GM13976 (cell line): ENCODE measurements at places on chromosomes 1 and 21.

GRCh38 chr1:109620401-109620791 lies 759 bp downstream of the AMPD2 start:
- DNase-seq = no peak

GRCh38 chr1:38680801-38681510 lies 178.6 kb downstream of the RRAGC start:
- DNase-seq = no peak

- DNase-seq = no peak
Observed at GRCh38 chr1:22524481-22524880, 38.8 kb upstream of the EPHA8 start.

GRCh38 chr1:21216835-21217811 lies 40.4 kb upstream of the EIF4G3 start:
- peak; percentile 81 for DNase-seq

GRCh38 chr1:22711591-22712501 lies 1.2 kb downstream of the EPHB2 start:
- DNase-seq = no peak

GRCh38 chr1:167121375-167122120 lies 27.7 kb downstream of the STYXL2 start:
- no peak for DNase-seq

- DNase-seq = no peak
Observed at GRCh38 chr1:200363264-200363933, 46.4 kb downstream of the ZNF281 start.

DNA sequence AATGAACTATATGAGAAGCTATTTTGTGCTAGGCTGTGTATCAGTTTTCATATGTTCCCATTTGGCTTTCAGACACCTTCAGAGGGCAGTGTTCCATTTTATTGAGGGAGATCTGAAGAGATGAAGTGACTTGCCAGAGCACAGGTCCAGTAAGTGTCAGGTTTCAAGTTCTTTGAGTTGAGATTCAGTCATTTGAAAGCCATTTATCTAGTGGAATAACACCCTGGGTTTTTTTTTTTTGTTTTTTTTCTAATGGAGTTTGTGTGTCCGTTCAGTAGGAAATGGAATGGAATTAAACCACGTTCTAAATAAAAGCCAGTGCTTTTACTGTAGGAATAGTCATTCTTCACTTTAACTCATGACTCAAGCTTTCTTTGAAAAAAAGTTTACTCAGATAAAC lies 652.9 kb upstream of the USP24 start:
- DNase-seq = no peak

- DNase-seq = no peak
Observed at GRCh38 chr1:230085178-230085515, 18.1 kb downstream of the GALNT2 start.

DNA sequence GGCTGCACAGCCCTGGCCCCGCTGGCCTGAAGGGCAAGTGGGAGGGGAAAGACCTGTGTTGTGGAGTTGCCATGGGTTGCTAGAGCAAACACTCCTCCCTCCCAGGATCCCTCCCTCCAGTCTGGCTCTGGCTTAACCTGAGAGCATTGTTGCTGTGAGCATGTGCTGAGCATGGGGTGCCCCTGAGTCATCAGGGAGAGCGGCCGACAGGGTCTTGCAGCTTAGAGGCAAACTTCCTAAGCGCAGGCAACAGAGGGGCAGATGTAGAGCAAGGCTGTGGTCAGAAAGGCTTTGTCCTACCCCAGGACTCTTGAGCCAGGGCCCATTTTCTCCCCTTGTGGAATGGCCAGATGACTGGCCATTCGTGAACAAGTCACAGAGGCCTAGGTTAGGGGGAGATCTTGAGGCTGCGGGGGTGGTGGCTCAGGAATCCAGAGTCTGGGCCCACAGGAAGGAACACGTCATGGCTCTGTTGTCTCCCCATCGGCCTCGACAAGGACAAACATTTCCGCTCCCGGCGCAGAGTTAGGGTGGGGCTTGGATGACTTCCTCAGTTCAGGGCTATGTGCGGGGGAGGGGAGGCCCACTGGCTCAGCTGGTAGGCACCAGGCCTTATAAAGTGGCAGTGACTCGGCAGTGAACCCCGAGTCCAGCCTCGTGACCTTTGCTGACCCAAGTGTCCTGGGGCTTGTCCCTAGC lies 362 bp upstream of the DYNLT4 start:
- peak; percentile 80 for DNase-seq

GRCh38 chr1:157595356-157595755 lies 2.5 kb downstream of the FCRL4 start:
- DNase-seq = peak; percentile 40

- no peak for DNase-seq
Observed at GRCh38 chr1:46236882-46237281, 10.7 kb upstream of the RAD54L start.

- DNase-seq = no peak
Observed at GRCh38 chr1:204302769-204303168, 57.0 kb downstream of the PLEKHA6 start.

DNA sequence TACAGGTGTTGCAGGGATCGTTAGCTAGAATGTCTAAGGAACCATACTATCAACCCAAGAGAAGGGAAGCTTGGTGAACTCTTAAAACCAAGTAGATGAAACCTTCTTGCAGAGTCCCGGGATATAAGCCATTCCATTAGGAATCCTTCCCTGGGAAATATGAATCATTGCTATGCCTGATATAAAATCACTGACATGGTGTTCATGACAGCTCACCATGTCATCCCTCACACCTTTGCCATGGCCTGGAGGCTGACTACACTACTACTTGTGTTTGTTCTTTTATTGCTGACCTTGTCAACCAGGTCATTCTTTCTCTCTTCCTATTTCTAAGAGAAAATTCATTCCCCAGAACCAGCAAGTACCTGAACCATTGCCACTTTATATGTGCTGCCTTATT lies 12.1 kb downstream of the ST6GALNAC3 start:
- no peak for DNase-seq

GRCh38 chr1:206895325-206895724 lies 1.9 kb upstream of the IL24 start:
- DNase-seq = no peak

- DNase-seq = no peak
Observed at GRCh38 chr1:2352341-2352896, 38.9 kb downstream of the MORN1 start.

GRCh38 chr21:34227386-34227852 lies 136.4 kb upstream of the KCNE2 start:
- DNase-seq = no peak

DNA sequence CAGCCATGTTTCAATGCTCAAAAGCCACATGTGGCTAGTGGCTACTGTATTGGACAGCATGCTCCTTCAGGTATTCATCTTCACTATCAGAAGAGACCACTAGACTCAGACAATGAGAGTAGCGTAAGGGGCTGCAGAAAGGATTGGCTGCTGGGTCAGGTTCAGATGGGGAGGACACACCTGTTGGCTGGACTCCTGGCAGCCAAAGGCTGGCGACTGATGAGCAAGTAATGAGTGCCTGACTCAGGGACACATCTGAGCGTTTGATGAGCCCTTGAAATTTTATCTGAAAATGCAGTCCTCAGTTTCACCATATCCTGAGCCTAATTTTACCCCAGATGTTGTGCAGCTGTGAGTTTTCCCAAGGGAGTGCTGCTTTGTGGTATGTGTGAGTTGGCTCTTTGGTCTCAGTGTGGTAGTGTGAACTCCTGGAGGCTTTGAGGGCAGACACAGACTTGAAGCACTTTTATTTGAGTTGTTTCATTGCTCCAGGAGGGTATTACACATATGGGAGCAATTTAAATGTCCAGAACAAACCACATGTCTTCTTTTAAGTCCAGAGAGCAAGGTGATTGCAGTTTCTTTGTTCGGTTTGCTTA lies 9.6 kb downstream of the ST6GALNAC3 start:
- no peak for DNase-seq

DNA sequence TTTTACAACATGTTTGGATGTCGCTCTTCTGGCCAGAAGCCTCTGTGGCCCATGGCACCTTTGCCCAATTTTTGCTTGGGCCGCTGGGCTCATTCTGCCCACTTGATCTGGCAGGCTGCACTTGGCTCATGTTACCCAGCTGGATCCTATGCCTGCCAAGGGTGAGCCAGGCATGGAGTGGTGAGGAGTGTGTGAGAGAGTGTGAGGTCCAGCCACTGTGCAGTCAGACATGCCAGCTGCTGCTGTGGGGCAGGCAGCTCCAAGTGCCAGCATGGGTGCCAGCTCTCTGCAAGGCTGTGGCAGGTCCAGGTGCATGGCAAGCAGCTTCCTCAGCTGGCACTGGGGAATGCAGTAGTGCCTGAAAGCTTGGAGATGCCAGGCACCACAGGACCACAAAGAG lies 71.0 kb downstream of the EBNA1BP2 start:
- DNase-seq = no peak
